ENCODE measurements at places on chromosomes 16 and 17. TPM values are rescaled to one million over a fixed set of nuclear protein-coding genes. Genes with fewer than 3 reads are reported as not detected.

GRCh38 chr17:40072735-40073346 is 10.1 kb downstream of the THRA start:
- H3K27ac ChIP-seq = peak overlapping the region; percentile 92
- H3K4me1 ChIP-seq = peaks cover 6% of the 10 kb centered on the region
- peak; percentile 62 for DNase-seq
- peaks cover 4% of the 10 kb centered on the region for H3K36me3 ChIP-seq

DNA sequence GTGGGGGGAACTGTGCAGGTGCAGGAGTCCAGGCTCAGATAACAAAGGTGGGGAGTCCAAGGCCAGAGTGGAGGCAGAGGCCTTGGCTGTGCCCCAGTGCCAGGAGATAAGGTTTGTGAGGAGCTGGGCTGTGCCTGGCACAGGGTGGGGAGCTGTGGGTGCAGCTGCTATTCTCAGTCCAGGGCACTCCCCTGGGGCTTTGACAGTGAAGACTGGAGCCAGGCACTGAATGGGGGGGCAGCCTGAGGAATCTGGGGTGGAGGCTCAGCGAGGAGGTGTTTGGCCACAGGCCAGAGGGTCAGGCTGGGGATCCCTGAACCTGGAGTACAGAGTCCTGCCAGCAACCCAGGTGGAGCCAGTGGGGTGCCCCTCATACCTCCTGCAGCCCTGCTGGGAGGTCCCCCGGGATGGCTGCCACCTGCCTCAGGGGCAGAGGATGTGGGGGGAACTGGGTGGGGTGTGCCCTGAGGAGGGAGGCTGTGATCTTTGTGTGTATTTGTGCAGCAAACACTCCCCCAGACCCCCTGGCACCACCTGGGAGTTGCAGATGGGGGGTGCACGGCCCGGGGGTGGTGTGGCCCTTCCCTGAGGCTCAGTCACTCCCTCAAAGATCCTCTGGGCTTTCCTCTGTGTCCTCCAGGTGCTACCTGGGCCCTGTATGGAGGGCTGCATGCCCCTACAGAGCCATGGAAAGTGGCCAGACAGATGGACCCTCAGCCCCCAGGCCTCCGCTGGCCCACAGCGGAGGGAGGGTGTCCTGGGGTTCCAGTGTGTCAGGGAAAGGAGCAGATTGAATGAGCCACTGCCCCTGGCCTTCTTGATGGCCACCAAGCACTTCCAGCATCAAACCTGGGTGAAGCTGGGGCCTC is 44.5 kb upstream of the SMPD3 start:
- H3K4me1 ChIP-seq = peaks cover 5% of the 10 kb centered on the region

CLDN9 gene
- total RNA-seq = 0.60 TPM

MT2A gene
- 507 TPM for total RNA-seq

All from kidney (tissue), 22 donors.